ENCODE measurements at places on chromosomes 7 and 10.

DNA sequence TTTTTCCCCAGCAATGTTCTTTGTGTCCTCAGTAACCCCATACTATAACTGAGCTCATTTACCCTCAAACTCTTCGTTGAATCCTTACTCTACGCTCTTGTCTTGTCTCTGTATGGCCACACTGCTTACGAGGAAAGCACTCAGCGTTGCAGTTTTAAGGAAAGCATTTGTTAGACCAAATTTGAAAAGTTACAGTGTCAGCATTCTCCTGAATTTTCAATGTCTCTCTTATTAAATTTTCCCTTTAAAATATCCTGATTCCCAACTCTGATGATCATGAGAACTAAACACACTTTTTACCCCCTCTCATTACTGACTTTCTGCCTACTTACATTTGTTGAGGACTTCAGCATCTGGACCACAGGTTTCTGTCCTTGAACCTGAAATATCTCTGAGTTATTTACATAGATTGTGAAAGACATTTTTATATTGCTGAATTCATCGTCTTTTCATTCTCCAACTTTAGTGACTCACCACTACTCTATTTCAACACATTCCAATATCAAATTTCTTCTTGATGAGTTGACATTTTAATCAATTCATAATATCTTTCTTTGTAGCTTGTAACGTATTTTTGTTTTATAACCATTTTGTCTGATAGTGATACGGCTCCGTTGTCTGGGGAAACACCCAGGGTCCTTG is 19.8 kb upstream of the VWDE start:
- DNase-seq, result peak; percentile 55

DNA sequence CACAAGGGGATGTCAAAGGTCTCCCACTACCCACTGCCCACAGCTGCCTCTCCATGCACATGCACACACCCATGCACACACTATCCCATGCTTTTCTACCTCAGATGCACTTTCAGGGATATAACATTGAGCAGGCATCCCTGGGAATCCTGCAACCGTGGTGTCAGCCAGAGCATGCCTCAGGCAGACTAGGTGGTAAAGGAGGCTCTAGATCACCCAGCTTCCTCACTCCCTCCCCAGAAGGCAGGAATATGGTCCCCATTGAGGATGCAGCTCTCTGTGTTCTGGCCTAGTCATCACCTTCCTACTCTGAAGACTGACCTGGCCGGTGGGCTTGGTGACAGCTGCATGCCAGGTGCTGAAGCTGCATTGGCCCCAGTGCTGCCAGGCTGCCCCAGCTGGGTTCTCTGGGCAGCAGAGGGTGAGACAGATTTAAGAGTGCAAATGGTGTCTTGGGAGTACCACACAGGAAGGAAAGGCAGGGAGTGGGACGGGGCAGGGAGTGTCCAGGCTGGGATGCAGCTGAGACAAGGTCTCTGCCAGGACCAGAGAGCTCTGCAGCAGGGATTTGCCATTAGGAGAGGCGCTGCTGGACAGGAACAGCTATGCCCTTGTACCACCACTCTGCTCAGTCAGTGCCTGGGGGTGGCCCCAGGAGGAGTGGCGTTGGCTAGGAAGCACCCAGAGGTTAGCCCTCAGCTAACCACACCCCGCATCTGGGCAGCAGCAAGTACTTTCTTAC is 53.4 kb upstream of the GDF10 start:
- no peak for DNase-seq

DNA sequence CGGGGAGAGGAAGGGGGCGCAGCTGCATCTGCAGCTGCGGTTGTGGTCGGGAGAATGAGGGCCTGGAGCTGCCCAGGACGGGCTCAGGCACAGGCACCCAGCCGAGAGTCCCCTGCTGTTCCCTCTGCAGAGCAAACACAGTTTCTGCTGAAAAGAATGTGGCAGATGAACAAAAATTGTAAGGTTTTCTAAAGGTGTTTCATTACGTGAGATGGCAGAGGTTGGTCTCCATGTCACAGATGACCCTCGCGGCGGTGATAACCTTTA is 456.2 kb downstream of the DNAJB6 start:
- DNase-seq, result no peak

DNA sequence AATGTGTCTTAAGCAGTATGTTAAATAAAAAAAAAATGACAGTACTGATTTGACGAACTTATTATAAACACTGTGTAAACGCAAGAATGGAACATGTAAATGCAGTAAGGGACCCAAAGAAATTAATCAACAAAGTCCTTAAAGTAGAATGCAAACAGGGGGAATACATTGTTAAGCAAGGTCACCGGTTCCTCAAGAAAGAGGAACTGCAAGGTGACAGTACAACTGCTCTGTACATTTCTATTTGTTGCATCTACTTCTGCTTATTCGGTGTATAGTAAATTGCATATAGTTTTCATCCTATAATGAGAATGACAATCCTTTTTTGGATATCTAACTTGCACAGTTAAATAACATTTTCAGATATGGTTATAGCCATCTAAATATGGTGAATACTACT is 387.0 kb upstream of the SEMA3D start:
- no peak for DNase-seq

DNA sequence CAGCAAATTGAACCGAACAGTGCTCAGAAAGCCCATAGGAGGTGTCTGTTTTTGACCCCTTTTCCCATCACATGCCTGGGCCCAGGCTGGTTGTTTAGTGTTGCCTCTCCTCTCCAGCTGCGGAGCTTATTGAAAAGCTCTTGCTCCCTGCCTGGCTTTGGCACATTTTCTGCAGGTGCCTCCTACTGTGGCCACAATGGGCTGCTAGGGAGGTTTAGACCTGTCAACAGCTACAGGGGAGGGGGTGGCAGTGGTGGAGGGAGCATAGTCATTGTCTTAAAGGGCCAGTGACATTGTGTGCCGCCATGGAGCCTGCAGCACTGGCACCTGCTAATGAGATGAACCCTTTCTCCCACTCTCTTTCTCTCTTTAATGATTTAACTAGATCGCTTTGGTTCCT is 13.2 kb upstream of the ENO4 start:
- DNase-seq, result no peak

- DNase-seq, result no peak
Observed at GRCh38 chr7:105587909-105588635, 6.8 kb upstream of the EFCAB10 start.

GRCh38 chr7:20121404-20121803 is 95.8 kb downstream of the MACC1 start:
- no peak for DNase-seq

- no peak for DNase-seq
Observed at GRCh38 chr10:76911184-76911583, 726.4 kb downstream of the KCNMA1 start.

DNA sequence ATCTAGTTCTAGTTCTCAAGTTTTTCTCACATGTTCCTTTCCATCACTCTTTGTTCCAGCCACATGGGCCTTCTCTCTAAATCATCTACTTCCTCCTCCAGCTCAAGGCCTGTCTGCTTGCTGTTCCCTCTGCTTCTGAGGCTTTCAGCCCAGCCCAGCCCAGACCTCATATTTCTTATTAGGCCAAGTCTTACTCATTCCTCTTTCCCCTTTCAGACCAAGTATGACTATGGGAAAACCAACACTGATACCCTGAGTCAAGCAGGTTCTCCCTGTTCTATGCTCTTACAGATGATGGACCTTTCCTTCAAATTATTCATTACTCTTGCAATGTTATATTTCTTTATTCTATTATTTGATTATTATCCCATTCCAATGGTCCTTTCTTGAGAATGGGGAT is 80.3 kb upstream of the SEM1 start:
- DNase-seq, result no peak

- DNase-seq, result no peak
Observed at GRCh38 chr10:70283445-70284399, at the start of gene NPFFR1. NPFFR1 (minus strand) TSS chr10:70284004; CDS start chr10:70283676, 328 bp downstream.

DNA sequence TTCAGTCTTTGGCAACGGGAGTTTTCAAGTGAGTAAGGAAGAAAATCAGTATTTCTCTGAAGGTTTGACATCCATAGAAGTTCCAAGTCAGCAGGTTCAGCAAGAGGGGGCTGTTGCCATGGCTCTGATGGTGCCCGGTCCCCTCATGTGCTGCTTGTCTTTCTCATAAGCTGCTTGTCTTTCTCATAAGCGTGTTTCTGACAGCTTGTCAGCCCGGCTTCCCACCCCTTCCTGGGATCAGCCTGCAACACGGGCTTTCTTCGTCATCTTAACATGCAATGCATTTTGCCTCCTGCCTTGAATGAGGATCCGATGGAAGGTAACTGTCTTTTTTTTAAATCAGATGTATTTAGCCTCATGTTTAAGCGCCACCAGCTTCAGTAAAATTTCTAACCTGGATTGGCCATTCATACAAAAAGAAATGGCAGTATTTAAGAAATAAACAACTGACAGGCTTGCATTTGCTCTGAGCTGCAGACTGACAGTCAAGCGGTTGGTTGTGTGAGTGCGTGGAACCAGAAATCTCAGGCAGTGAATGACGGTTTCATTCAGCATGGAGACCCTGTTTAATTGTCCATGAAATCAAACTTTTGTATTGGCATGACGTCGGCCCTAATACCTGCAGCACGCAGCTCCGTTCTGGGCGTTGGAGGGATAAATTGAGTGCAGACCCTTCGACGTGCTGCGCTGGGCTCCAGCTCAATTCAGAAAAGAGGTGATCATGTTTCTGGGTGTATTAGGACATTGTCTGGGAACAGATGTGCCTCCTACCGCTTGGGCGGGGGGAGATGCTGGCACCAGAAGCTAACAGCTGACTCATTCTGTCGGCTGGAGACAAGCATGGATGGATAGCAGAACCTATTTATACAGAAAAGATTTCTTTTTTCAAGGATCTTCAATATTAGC is 454.7 kb upstream of the FOXK1 start:
- no peak for DNase-seq

All from mammary epithelial cell (primary cell).